ENCODE measurements at places on chromosomes 11 and 22. TPM values are rescaled to one million over a fixed set of nuclear protein-coding genes. Genes with fewer than 3 reads are reported as not detected.

Gene MRGPRE
- polyA plus RNA-seq: not detected

Gene GLYATL2
- 1.9 TPM for polyA plus RNA-seq

Gene OSM
- not detected for polyA plus RNA-seq

Gene MMP27
- not detected for polyA plus RNA-seq

Gene DPAGT1
- polyA plus RNA-seq: 68.1 TPM

Gene APOBEC3H
- 0.09 TPM for polyA plus RNA-seq

Gene PATE2
- polyA plus RNA-seq: not detected

Gene HTR3A
- polyA plus RNA-seq: not detected

Gene TOP3B
- 50.3 TPM for polyA plus RNA-seq

Gene FOLR3
- polyA plus RNA-seq: 1.6 TPM

Gene ARHGAP8
- polyA plus RNA-seq: 51.0 TPM

- no peak for DNase-seq
Observed at GRCh38 chr11:9049959-9050358, 41.4 kb downstream of the SCUBE2 start.

GRCh38 chr11:124717786-124718651 is 21.7 kb upstream of the NRGN start:
- peak; percentile 27 for DNase-seq

DNA sequence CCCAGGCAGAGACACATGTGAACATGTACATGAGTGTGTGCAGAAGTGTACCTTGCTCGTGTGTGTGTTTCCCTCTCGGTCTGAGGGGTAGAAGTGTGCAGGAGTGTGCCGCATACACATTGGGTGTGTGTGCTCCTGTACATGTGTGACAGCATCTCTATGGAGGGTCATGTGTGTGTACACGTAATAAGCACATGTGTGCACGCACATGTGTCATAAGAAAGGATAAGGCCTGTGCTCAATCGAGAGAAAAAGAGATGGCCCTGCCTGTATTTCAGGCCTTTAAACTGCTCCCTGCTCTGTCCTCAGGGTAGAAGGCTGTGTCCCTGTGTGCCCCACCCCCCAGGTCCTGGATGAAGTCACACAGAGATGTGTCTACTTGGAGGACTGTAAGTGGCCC is 61.8 kb downstream of the OTOG start:
- DNase-seq: no peak

- DNase-seq: no peak
Observed at GRCh38 chr11:97622795-97623194, 1233.0 kb downstream of the JRKL start.

GRCh38 chr11:45104006-45104789 is 42.2 kb upstream of the PRDM11 start:
- DNase-seq: no peak

DNA sequence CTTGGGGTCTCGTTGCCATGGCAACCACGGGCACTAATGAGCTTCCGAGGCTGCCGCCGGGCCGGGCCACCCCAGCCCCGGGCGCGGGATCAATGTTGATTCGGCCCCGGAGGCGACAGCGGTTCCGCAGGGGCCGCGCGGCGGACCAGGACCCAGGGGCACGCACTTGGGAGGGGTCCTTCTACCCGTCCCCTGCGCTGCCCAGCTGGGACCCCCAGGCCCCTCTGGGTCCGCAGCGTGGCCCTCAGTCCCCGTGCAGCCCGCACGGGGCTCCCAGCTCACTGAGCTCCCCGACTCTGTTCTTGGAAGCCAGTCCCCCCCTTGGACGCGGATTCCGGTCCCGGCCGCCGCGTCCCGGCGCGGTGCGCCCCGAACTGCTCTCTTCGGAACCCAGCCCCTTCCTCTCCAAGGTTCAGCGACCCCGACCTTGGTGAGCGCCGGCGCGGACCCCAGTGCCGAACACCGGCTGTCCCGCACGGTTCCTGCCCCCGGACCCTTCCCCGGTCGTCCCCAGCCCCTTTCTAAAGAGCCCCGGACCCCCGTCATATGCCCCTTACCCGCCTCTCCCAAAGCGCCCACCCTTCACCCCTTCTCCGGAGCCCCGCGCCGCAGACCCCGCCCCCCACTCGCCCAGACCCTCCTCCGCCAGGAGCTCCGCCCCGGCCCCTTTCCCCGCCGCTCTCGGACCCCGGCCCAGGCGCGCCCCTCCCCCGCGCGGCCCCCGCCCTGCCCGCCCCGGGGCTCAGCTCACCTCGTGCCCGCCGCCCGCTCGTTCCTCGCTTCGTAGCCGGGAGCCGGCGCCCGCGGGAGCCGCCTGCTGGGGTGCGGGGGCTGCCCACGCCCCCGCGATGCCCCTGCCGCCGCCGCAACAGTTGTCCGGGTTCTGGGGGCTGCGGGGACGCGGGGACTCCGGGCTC is 18.3 kb upstream of the SHISAL1 start:
- DNase-seq: no peak

GRCh38 chr11:74701351-74701750 is 29.9 kb downstream of the CHRDL2 start:
- DNase-seq: no peak

GRCh38 chr11:107593951-107594350 is 3.0 kb downstream of the ELMOD1 start:
- no peak for DNase-seq

- no peak for DNase-seq
Observed at GRCh38 chr11:72229925-72230763, 5.6 kb downstream of the INPPL1 start.

DNA sequence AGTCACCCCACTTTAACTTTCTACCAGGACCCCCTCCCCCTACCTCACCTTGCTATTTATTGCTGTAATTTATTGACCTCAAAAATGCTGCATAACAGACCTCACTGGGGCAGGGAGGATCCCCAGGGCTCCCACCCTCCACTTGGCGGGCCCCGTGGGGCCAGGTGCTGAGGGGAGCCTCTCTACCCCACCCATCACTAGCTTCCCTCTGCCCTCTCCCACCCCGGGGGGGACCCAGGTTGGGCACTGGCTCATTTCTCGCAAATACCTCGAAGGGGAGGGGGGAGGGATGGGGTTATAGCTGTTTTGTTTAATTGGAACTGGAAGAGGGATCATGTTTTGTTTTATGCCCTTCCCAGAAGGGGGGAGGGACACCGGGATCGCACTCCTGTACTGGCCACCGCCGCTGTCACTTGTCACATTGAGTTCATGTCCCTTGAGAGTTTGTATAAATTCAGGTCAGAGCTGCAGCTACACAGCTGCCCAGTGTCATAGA is 16.3 kb upstream of the TMEM191C start:
- no peak for DNase-seq

GRCh38 chr11:64742889-64743590 is 902 bp downstream of the RASGRP2 start:
- DNase-seq: no peak

DNA sequence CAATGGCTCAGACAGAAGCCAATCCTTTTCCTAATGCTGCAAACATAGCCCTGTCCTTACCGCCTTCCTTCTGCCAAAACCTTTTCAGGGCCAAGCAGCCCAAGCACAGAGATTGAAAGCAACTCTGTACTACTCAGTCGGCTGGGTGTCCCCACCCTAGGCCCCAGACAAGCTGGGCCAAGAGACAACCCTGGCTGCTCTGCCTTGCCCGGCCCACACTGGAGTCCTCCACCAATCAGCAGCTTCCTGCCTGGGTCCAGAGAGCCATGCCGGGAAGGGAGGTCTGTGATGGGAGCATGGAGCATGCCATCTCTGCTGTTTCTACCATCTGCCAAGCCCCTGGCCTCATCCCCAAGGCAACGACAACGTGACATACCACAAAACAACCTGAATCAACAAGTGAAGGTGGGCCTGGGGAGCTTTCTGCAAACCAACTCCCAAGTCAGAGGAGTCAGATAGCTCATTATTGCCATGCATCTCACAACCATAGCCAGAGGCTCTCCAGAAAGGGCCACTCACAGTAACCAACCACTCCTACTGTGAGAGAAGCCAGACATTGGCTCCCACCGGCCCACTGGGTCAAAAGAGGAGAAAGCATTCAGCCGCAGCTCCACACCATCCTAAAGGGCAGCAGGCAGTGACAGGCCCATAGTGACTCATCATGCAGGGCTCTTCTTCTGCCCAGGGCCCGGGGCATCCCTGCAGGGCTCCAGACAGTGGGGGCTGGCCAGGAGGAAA is 18.2 kb downstream of the PATZ1 start:
- no peak for DNase-seq

- no peak for DNase-seq
Observed at GRCh38 chr22:45585437-45585755, 82.7 kb downstream of the FBLN1 start.

GRCh38 chr22:26239581-26239980 is 70.3 kb downstream of the SEZ6L start:
- DNase-seq: no peak

GRCh38 chr11:2989551-2989950 is 2.6 kb downstream of the NAP1L4 start:
- DNase-seq: no peak

DNA sequence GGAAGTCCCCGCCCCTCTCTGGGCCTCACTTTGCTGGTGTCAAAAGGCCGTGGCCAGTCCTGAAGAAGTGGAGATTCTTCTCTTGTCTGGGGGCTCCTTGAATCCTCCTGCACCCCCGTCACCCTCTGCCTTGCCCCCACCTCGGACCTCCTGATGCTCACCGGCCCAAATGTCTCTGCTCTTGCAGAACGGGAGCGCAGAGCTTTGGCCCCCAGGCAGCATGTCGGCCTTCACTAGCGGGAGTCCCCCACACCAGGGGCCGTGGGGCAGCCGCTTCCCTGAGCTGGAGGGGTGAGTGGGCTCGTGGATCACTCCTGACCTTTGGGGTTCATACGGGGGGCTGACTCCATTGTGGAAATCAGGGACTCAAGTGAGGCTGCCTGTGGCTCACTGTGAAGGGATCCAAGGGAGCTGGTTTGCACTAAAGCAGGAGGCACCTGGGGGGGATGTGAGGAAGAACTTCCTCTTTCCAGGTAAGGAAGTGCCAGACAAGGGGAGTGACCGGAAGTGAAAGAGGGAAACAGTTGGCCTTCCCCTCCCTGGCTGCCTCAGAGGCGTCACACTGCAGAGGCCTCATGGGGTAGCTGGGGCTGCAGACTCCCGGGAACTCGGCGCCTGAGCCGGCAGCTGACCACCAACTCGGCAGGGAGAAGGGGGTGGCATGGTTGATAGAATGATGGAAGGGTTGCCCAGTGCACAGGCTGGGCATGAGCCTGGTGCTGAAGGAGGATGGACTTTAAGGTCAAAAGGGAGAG is 23.1 kb downstream of the CSF2RB start:
- DNase-seq: no peak

GRCh38 chr11:116581349-116581748 is 191.4 kb downstream of the BUD13 start:
- no peak for DNase-seq

DNA sequence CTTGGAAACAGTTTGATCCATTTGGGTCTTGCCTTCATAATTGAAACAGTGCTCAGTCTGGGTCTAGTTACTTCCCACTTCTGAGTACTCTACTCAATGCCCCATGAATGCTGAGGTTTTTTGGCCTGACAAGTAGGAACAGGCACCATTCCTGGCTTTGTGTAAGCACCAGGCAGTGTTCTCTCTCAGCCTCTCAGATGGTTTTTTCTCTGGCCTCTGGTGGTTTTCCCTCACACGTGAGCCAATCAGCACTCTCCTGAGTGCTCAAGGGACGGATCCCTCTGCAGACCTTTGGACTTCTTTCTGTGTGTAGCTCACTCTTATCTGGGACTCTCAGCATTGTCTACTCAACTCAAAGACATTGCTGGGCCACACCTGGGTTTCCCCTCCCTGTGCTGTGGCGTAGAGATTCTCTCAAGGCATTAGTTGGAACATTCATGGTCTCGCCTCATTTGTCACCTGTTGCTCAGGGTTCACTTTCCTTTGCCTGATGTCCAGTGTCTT is 21.3 kb downstream of the SIK2 start:
- no peak for DNase-seq

- DNase-seq: no peak
Observed at GRCh38 chr11:210803-211180, 3.3 kb downstream of the RIC8A start.

DNA sequence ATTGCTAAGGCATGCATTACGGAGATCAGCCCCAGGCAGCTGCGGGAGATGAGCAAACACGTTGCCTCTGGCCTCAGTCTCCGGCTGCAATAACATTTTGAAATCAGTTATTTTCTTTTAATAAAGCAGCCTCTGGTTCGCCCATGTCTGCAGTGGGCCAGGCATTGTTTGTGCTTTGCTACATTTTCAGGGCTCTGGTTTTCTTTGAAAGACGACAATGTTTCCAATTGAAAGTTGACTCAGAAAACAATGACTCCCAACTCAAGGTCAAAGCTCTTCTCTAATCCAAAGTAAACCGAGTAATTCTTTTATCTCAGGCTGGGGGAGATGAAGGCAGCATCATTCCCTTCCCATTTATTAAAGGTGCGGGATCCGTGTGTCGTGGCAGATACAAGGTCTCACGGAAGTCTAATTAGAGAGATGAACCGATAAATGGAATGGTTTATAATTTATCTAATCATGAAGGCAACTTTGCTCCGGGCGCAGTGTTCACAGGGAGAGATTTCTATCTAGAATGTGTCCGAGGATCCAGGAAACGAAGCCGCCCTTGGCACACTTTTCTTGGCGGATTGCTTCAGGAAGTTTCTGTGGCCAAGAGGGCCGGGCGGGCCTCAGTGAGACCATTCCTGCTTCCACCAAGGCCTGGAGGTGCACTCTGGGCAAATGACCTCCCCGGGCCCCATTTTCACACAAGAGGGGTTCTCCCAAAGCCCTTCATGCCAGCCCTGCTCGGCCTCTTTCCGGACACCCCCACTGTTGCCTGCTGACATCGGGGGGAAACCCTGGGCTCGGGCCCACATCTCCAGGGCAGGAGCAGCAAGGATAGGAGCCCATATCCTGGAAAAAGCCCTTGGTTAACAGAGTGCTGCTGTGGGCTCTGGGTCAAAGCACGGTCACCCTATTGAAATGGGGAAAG is 811.4 kb downstream of the BRD1 start:
- DNase-seq: no peak

Measured in renal pelvis (tissue), 12 donors.